ENCODE measurements at places on chromosomes 5 and 9. TPM values are rescaled to one million over a fixed set of nuclear protein-coding genes. Genes with fewer than 3 reads are reported as not detected.

The KIAA1958 gene
- 12.0 TPM for total RNA-seq

The ASPN gene
- 2.9 TPM for total RNA-seq

The PTGES gene
- 18.9 TPM for total RNA-seq

The TAF11L10 gene
- not detected for total RNA-seq
